ENCODE measurements at places on chromosomes 7 and 10.

DNA sequence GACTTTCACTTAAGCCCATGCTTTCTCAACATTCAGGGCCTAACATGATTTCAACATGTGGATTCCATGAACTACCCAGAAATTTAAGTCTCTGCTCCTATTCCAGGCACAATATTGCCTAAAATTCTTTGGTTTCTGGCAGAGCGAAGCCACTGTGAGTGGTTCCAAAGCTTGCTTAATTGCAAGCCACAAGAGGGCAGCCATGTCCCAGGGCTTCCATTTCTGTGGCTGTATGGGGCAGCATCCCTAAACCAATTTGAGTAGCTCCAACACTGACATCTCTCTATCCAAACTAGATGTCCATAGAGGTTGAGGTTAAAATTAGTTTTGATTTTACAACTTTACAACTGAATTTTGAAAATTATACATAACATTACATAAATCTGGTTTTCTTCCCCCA, 56.3 kb upstream of the MDFIC start:
- DNase-seq, result peak; percentile 18

DNA sequence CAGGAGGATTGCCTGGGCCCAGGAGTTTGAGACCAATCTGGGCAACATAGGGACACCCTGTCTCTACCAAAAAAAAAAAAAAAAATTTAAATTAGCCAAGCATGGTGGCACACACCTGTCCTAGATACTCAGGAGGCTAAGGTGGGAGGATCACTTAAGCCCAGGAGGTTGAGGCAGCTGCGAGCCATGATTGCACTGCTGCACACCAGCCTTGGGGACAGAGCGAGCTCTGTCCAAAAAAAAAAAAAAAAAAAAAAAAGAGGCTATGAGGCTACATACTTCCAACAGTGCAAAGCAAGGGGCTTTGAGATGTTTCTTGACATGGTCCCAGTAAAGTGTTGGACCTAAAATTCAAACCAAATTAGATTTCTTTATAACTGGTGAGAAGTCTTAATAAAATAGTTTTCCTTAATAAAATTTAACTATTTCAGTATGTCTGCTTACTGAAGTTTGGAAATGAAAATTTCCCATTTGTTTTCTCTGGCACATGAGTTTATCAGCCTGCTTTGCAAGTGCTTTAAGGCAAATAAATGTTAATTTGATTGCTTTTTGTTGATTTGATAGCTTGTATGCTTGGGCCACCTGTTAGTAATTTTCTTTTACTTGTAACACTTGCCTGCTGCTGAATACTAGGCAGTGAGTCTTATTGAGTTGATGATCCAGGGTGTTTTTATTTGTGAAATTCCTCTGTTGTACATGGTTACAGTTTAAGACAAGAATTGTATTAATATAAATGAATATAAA, 16.1 kb downstream of the CALU start:
- no peak for DNase-seq

DNA sequence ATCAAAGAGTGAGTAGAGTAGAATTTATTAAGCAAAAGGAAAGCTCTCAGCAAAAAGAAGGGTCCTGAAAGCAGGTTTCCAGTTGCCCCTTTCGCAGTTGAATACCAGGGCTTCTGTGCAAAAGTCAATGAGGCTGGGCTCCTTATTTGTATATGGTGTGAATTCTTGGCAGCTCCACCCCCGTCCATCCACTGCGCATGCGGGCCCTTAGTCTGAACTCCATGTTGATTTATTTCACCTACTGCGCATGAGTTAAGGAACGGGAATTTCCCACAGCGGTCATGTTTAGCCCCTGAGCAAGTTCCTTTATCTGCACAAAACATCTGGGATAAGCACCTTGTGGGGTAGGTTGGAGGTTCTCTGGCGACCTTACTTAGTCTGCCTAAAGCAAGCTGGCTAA, 325.6 kb downstream of the ZWINT start:
- DNase-seq, result no peak

DNA sequence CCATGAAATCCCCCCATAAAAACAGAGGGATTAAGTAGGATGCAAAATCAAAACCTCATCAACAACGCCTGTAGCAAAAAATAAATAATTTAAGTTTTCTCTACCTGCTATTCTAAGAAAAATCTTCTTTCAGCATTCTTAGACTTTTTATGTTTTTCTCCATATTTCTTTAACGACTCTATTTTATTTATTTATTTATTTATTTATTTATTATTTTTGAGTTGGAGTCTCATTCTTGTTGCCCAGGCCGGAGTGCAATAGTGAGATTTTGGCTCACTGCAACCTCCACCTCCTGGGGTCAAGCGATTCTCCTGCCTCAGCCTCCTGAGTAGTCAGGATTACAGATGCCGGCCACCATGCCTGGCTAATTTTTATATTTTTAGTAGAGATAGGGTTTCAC, 192.5 kb downstream of the SEMA3E start:
- DNase-seq, result no peak

DNA sequence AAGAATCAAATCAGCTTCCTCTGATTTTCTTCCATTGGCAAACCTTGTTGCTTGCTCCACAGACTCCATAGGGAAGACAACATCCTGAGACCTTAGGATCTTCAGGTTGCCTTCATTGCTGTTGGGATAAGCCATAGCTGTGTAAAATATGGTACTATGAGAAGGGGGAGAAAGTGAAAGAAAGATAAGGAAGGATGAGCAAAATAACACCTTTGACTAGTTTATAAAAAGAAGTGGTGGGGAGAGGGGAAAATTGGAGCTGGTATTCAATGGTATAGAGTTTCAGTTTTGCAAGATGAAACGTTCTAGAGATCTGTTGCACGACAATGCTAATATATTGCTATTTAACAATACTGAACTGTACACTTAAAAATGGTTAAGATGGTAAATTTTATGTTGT, 180.4 kb upstream of the PHYHIPL start:
- DNase-seq, result no peak

GRCh38 chr10:78619115-78619851, 449.5 kb upstream of the ZMIZ1 start:
- DNase-seq, result no peak

GRCh38 chr7:17856251-17856650, 84.0 kb downstream of the SNX13 start:
- DNase-seq, result no peak

GRCh38 chr7:37928878-37929277, 8.4 kb downstream of the EPDR1 start:
- no peak for DNase-seq

DNA sequence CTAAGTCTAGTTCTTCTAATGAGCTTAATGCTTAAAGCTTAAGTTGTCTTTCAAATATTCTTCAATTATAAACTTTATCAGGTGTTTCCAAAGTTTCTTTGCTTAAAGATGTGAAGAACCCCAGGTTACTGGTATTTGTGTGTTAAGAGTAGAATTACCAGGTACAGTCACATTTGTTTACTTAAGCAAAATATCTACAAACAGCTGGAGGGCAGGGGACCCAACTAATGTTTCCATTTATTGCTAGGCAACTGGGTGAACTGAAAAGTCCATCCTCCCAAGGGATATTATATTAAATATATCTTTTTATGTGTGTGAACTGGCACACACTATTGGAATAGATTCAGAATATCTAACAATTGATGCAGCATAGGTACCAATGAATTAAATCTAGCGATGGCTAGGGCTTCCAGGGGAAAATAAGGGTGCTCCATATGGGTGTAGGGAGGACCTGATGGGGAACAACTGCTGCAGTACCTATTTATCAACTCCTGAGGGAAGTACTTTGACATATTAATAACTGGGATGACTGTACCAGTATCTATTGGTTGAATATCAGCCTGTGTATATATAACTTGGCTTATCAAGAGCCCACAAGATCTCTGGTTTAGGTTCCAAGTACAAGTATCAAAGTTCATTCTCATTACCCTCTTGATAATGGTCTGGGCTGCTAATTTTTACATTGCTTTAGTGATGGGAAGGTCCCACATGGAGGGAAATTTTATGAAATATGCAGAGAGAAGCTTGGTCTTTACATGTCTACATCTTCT, 10.3 kb upstream of the AGR3 start:
- no peak for DNase-seq

- no peak for DNase-seq
These were observed 93.6 kb upstream of the CUX1 start for GRCh38 chr7:101723835-101724234.

DNA sequence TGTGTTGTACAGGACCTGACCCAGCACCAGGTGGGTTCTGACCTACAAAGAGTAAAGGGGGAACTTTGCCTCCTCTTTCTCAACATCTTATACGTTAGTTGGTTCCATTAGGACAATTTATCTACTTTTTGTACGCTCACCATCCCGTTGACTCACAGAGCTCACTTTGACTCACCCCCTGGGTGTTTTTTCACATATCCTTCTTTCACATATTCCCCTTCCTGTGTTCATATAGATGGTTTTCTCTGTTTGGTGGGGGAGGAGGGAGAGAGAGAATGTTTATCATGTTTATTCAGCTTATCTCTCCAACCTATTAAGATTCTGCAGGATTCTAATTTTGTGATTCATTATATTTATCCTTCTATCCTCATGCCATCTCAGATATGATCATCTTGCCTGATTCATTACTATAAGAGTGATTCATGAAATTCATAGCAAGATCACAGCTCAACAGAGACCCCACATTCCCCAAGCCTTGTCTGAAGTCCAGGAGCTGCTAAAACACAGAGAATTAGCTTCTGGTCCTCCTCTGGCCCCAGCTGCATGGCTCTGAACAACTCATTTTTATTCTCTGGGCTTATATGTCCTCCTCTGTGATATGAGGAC, 37.2 kb downstream of the PRSS2 start:
- DNase-seq, result no peak

DNA sequence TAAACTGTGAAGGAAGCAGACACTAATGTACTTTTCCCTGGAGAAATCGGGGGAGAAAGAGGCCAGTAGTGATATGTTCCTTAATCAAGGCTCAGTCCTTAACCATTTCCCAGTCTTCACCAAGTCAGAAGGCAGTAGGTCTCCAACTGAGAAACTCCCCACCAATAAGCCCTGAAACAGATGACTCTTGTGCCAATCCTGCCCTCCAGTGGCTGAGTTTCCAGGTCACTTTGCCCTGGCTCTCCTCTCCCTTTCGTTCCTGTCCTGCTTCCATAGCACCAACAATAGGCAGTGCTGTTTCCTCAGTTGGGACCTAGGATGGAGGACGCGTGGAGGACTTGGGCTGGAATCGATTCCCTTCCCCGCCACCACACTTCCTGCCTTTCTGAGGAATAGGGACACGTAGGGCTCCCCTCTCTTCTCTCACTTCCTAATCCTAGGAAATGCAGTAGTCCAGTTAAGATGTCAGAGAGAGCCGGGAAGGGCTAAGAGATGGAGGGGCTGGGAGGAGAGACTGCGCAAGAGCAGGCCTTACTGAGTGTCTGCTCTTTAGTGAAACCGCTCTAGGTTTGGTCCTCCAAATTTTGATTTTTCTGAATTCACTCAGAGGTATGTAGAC, 23.4 kb downstream of the ATOH7 start:
- DNase-seq, result peak; percentile 80

- no peak for DNase-seq
These were observed 322.7 kb downstream of the CRPPA start for GRCh38 chr7:16098585-16099179.

GRCh38 chr7:123751821-123752220, 3.0 kb upstream of the WASL start:
- no peak for DNase-seq

- peak; percentile 43 for DNase-seq
These were observed 8.0 kb downstream of the RSU1 start for GRCh38 chr10:16809074-16809718.
